Stimulated activated CD4-positive, alpha-beta T cell treated with anti-CD3 and anti-CD28 coated beads, Interleukin-1b, Interleukin-23, amount 100 ng/mL, for 4 hours (primary cell): ENCODE measurements at places on chromosomes 1 and 21.

DNA sequence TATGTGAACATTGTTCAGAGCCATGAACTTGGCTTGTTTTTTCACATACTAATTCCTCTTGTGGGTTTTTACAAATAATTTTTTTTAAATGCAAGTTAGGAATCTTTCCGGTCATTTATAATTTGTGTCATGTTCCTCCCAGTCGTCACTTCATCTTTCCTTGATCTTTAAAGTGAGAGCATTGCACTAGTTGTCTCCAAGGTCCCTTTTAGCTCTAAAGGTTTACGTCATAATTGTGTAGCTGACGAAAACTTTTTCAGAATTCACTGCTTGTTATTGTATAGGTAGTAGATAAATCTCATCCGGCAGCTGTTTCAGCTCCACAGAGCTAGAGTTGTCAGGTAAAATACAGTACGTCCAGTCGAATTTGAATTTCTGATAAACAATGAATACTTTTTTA, 33.6 kb downstream of the SOAT1 start:
- no peak for DNase-seq

DNA sequence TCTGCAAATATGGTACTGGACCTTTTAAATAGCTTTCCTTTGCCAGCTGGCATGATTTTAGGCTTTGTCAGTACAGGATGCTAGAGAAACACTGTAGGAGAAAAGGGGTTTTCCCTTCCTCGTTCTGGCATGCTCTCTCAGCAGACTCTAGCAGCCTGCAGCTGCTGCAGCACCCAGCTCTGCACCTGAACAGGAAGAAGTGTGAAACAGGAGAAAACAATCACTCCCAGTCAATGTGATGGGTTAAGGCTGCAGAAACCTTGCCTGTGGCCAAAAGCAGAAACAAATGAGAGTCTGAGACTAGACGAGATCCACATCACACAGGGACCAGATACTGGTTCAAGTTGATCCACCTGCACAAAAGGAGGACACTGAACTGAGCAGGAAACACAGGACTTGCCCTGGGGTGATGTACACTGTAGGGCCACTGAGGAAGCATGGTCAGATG, 21.2 kb downstream of the OVGP1 start:
- DNase-seq: peak; percentile 22

- no peak for DNase-seq
These were observed 216.4 kb downstream of the FMN2 start for GRCh38 chr1:240308096-240308495.

DNA sequence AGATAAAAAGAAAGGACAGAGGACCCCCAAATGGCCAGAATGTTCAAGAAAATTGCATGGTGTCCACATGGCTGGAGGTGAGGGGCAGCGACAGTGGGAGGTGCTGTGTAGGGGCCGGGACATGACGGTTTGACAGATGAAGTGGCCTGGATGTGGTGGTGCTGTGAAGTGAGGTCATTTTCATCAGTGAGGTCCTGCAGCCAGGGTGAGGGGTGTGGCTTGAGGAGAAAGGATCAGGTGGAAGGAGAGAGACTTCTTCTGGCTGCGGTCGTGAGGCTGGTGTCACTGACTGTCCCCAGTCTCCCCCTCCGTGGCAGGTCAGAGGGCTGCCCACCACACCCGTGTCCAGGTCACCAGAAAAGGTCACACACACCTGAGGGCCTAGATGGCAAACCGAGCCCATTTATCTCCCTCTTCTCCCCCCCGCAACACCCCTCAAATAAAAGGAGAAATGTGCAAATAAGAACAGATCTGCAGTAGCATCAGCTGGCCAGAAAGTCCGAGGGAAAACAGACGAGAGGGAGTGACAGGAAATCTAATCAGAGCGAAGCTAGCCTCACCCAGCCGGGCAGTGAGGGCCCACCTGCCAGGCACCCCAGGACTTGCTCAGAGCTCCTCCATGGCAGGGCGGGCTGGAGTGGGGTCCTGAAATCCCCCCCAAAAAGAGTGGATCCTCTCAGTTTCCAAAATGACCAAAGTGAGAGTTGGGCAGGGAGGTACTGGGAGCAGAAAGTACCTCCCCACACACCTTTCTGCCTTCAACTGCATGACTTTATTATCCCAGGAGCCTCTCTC, 148.5 kb upstream of the EDN2 start:
- DNase-seq: no peak

GRCh38 chr1:3660704-3661103, 8.4 kb downstream of the TP73 start:
- no peak for DNase-seq

DNA sequence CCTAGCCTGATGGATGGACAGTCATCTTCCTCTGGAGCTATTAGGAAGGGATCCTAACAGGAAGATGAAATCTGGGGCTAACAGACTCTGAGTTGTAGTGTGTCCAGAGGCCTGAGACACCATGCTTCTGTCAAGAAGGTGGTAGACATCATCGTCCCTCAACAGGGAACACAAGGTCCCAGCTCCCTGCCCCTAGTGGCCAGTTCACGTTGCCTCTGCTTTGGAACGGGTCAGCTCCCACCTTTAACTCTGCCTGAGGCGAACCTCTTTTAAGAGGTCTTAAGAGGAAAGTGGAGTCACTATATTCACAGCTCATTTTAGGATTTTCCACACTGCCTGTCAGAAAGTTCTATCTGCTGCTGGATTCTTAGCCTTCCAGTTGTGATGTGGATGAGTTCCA, 28.3 kb downstream of the LRRC71 start:
- DNase-seq: no peak

DNA sequence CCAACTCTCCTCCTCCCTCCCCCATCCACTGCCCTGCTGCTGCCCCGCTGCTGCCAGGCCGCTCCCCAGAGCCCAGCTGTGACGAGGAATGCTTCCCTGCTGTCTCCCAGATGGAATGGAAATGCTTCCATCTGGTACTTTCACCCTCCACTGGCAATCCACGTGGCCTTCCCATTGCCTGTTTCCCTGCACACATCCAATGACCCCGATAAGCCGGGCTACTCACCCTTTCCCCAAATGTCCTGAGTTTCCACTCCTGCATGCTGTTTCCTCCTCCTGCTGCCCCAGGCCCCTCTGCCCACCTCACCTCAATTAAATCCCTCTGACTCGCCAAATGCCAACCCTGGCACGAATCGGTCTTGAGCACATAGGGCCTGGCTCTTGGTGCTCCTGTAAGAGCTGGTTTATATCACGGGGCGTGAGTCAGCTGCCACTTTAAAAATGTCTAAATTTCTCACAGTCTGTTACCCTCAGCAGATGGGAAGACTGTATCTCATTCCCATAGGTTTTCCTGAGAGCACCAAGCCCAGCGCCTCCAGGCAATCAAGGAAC, 36.4 kb downstream of the MRAP start:
- DNase-seq: no peak

GRCh38 chr1:3459940-3460671, 5.6 kb downstream of the ARHGEF16 start:
- no peak for DNase-seq

DNA sequence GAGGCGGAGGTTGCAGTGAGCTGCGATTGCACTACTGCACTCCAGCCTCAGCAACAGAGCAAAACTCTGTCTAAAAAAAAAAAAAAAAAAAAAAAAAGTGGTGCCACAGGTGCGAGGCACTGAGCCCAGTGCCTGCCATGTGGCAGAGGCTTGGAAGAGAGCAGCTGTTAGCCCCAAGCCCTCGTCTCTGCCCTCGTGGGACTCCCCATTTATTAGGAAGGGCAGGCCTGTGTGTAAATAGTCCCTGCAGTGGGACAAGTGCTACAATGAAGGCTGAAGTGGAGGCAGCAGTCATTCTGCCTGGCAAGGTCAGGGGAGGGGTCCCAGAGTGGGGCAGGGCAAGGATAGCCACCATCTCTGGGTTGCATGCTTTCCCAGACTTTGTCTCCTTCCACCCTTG, 6.5 kb downstream of the RPS6KA1 start:
- no peak for DNase-seq

- no peak for DNase-seq
These were observed 109.8 kb downstream of the PATJ start for GRCh38 chr1:61851849-61852669.

DNA sequence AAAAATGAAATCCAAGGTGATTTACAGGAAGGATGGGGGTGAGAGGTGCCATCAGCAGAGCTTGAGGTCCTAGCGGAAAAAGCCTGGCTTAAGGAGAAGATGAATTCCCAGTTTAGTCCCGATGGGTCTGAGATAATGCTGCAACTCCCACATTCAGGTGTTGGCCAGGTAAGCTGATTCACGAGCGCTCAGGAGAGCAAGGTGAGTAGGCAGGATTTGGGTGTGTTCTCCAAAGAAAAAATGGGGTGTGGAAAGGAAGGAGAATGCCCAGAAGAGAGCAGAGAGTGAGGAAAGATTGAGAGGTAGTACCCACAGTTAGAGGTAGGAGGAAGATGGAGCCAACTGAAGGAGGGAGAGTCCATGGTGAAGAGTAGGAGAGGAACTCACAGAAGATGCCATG, 12.5 kb downstream of the RIMS3 start:
- no peak for DNase-seq

DNA sequence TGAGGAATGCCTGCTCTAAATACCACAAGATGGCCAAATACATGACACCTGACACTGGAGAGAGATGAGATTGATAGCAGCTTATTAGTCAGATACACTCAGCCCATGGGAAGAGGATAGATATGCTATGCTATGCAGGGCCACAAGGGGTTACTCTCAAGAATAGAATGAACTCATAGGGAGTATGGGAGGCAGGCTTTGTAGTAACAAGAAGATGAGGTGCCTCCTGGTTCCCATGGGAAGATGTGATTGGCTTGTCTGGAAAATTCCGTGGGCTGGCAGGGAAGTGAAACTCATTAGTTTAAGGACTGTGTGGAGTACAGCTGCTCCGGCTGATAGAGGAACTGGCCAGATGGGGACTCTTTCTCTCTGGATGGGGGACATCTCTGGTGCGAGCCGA, 16.5 kb downstream of the CCDC30 start:
- no peak for DNase-seq

DNA sequence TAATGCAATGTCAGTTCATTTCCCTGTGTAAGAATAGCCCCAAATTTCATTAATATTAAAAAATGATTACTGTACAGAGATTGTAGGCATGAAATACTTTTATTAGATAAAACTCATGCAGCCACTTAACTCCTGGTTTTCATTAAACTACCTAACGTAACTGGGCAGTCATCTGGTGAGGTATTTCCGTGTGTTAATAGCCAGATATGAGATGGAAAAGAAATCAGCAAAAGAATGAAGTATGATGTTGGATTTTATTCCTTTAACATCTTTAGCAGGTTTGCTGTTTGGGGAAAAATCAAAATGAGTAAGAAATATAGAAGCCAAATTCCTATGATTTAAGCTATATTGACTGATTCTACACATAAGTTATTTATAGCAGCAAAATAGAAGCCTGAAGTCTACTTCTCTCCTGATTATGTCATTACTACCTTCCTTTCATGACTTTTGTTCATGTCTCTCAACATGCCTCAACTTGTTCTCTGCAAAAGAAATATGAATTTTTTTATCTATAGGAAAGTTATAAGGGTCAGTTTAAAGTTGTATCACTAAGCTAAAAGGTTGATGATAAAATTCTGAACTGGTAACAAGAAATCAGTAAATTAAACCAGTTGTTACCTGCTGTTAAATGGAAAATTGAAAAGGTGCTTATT, 42.6 kb downstream of the CCDC18 start:
- no peak for DNase-seq

- no peak for DNase-seq
These were observed 13.4 kb upstream of the CLCC1 start for GRCh38 chr1:108976658-108977057.

GRCh38 chr1:235892734-235893413, 26.2 kb upstream of the LYST start:
- no peak for DNase-seq

DNA sequence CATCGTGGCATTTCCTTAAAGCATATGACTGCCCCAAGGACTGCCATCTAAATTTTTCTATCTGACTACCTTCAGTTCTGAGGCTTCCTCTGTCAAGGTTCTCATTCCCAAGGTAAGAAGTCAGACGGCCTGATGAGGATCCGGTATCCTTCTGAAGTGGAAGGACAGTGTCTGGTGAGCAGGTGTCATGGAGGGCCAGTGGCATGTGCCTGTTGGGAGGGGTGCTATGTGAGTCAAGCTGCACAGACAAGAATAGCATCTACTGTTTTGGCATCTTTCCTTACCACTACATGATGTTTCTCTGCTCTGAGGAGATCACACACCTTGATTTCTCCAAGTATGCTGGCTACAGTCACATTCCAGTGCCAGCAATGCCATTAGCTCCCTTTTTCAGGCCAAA, 99.6 kb upstream of the RGS1 start:
- no peak for DNase-seq

DNA sequence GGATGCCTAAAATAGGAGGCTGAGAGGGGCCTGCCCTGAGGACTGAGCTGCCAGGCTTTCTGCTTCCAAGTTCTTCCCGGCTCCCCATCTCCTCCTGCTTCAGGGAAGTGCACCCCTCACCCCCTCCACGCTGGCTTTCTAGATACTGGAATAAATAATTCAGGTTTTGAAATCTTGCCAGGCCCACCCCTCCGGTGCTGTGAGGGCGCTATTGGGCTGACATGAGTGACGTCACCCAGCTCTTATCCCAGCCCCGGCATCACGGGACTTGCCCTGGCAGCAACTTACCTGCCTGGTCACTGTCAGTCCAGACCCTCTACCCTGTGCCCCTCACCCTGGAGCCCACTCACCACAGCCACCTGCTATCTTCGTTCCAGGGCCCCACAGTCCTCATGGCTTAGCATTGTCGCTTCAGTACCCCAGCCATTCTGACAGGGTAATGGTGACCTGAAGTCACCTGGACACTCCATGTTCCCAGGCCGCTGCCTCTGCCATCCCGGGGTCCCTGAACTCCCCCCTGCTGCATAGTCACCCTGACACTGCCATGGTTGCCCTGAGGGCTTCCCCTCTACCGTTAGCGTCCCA, 819 bp upstream of the GPR3 start:
- no peak for DNase-seq
